Stimulated activated CD4-positive, alpha-beta T cell treated with anti-CD3 and anti-CD28 coated beads, Interleukin-1b, Interleukin-23, amount 100 ng/mL, for 4 hours (primary cell): ENCODE measurements at places on chromosomes 2 and 18.

DNA sequence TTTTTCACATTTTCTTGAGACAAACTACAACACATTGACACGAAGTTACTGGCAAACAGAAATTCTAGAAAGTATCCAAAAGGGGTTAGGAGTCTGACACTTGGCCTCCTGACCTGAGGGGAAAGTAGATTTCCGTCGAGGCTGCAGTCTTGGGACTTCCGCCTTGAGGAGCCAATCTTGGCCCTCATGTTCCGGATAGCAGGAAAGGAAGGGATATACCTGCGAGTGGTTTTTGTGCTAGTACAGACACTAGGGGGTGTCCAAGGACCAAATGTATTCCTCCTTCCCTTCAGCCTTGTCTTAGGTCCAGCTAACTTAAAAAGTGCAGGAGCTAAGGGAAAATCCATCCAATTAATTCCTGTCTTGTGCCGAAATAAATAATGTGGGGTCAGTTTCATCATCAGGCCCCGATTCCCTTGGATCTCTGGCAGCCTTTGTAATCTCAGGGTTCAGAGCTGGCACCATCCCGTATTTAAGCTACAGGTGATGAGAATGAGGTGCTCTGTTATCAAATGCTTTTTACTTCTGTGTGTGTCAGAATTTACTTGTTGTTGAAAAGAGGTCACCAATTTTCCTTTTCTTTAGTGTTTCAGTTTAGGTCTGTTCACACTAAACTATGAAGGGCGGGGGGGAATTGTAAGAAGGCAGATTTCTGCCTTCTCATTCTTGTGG lies 330.2 kb upstream of the FANCL start:
- DNase-seq, result no peak

DNA sequence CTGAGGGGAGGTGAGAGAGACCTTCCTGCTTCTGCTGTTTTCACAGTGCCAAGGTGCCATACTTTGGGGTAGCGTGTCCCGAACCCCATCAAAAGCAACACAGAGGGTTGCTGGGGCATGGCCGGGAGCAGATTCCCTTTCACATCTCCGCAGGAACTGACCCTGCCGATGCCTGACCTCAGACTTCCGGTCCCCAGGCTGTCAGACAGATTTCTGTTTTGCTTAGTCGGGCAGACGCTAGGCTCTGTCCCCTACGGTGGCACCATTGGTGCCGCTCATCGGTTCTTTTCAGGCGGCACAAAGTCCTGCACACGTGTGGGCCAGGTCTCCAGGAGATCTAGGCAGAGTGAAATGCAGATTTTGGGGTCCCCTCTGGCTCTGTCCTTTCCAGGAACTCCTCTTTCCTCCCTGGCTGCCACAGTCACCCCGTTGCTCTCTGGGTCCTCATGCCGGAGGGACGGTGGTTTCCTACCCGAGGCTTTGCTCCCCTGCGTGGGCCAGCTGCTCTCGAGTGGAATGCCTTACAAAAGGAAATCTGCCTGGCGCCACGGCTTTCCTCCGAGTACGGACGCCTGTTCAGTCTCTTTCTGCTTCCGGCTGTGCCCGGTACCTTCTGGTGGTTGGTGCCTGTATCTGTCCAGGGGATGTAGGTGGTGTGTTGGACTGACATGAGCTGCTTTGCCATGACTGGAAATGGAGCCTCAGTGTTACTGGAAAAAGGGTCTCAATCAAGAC lies 39.3 kb downstream of the RTP5 start:
- DNase-seq, result no peak

GRCh38 chr2:114968748-114969400 lies 526.4 kb downstream of the DPP10 start:
- DNase-seq, result no peak

DNA sequence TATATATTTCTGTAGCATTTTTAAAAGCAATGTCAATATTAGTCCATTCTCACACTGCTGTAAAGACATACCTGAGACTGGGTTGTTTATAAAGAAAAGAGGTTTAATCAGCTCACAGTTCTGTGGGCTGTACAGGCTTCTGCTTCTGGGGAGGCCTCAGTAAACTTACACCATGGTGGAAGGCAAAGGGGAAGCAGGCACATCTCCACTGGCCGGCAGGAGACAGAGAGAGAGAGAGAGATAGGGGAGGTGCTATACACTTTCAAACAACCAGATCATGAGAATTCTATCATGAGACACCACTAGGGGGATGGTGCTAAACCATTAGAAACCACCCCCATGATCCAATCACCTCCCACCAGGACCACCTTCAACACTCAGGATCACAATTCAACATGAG lies 43.1 kb downstream of the CHMP3 start:
- no peak for DNase-seq

DNA sequence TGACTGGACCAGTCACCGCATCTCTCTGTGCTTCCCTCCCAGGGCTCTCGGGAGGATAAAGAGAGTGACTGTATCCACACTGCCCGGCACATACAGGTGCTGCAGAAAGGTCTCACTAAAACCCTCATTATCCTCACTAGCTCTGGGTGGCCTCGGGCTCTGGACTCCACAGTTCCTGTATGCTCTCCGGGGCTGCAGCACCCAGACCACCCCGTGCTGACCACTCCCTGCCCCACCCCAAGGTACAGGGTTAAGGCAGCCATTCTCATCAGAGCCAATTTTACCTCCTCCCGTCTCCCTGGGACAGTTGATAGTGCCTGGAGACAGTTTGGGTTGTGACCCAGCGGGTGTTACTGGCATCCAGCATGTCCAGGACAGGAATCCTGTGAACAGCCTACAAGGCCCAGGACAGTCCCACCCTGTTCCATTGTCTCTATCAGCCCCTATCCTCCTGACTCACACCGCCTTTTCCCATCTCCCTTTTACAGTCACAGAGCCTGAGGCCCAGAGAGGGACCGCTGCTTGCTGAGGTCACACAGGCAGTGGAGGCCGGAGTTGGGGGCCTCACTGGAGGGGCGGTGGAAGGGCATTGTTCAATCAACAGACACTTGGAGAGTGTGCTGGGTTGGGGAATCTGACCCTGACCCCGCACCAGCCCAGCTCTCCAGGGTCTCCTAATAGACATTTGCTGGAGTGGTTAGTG lies 1.7 kb downstream of the ZAP70 start:
- no peak for DNase-seq

GRCh38 chr2:186755066-186755465 lies 61.2 kb downstream of the FAM171B start:
- no peak for DNase-seq

DNA sequence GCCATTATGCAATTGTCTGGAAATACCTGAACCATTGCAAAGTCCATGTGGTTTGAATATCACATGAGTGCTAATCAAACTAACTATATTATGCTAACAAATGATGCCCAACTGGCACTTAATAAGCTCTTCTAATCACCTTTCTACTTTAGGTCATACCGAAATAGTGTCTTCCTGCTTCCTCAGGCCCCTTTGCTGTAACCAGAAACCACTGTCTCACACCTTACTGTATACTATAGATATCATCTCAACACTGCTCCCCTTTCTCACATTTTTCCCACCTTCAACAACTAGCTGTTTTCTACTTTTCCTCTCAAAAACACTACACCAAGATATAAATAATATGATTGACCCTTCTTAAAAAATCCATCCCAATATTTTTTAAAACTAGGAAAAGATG lies 633.9 kb downstream of the BCL11A start:
- no peak for DNase-seq
